ENCODE measurements at places on chromosomes 11 and 22.

- DNase-seq: peak; percentile 82
Observed at GRCh38 chr22:25069758-25070481, 117.4 kb downstream of the KIAA1671 start.

- no peak for DNase-seq
Observed at GRCh38 chr11:134676516-134677287, 264.7 kb upstream of the B3GAT1 start.

GRCh38 chr11:5815534-5815933 lies 6.8 kb downstream of the OR52N2 start:
- no peak for DNase-seq

DNA sequence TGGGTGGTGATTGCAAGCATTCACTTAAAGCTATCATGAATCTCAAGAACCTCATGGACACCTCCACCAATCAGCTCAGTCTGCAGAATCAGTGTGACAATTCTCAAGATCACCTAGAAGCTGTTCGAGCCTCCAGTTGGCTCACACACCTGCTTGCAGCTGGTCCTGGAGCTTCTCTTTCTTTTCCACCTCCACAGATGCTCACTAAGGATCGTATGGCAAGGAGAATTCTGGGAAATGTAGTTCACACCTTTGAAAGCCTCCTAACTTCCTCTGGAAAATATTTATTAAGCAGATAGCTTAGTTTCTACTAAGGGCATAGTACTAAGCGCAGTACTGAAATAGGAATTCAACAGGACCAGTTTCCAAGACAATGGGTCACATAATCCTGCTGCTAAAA lies 26.2 kb downstream of the FSHB start:
- no peak for DNase-seq

DNA sequence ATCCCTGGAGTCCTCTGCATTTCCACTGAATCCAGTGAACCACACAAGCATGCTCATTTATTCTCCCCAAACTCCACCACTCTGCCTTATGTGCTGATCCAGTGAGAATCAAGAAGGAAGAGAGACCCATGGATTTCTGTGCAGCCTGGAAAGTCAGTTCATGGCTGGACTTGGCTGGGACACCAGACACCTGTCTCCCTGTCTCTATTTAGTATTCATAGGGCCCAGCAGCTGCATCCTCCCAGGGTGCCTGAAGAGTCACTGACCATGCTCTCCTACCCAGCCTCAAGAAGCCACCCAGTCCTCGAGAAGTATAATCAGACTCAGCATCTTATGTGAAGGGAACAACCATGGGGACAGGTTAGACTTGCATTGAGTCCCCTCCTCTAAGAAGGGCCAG lies 83.2 kb downstream of the ZNF280B start:
- DNase-seq: no peak

GRCh38 chr11:7154881-7155361 lies 66.1 kb downstream of the RBMXL2 start:
- DNase-seq: peak; percentile 36

DNA sequence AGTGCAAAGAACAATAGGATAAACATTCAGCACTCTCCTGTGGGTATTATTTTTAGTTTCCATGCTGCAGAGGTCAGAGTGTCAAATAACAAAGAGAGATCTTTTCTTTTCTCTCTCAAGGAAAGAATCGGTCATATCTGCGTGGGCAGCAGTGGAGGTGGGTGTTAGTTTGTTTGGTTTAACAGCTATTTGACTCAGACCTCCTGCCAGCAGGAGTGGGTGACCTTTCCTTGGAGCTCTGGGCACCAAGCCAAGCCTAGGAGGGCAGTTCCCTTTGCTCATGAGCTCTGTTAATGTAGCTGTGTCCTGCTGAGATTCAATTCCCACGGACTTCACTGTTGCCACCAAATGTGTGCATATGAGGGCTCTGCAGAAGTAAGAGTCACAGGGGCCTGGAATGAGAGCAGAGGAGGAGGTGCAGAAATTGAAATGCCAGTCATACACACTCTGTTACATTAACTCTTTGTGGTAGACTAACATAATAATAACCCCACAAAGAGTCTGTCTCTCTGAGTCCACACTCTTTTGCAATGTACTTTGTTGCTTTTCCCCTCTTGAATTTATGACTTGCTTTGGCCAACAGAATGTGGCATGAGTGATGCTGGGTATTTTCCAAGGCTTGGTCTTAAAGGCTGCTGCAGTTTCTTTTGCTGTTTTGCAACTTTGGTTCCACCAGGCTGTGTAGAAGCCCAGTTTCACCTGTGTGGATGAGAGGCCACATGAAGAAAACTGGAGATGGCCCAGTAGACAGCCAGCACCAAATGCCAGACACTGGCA lies 76.0 kb upstream of the GRK3 start:
- peak; percentile 14 for DNase-seq

GRCh38 chr11:101436511-101437142 lies 147.2 kb downstream of the TRPC6 start:
- DNase-seq: peak; percentile 23

DNA sequence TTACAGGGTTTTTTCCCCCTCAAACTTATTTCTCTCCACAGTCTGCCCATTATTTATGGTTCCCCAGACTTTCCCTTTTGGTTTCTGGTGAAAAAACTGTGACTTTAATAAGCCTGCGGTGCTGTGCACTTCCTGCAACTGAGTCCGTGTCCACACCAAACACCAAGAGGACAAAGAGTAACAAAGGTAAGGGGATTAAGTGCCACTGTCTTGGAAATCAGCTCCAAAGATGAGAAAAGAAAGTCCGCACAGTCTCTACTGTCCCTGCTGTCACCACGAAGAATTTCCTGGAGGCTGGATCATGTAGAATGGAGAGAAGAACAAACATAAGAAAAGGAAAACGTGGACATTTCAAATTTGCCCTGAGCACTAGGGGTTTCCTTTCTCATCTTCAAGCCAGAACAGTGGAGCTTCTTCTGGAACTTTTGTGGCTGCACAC lies 17.9 kb upstream of the PRAME start:
- DNase-seq: no peak

DNA sequence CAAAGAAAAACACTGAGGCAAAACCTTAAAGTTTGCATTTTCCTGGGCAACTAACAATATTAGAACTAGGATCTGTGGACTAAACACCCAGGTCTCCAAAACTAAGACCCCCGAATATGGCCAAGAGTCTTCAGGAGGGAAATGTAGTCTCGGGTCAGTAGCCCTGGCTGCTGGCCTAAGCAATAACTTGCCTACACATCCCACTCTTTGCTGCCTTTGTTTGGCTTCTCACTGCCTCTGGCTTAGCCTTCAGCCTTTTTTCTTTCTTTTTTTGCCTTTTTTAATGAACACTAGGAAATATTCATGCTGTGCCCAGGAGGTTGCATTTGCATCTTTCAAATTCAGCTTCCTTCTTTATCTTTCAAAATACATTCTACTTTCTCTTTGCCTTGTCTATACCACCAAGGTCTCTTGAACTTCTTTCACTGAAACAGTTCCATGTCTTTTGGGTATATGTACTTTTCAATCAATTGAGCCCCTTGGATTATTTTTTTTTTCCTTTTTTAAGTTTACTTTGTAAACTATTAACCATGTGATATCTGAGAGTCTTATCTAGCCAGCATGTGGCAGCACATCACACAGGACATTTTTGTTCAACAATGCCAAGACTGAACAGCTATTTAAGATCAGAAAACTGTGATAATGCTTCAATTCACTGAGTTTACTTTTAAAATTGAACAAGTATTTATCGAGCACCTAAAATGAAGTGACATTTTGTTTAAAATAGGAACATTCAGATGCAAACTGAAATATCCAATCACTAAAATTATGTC lies 165.0 kb upstream of the TRPC6 start:
- DNase-seq: no peak

DNA sequence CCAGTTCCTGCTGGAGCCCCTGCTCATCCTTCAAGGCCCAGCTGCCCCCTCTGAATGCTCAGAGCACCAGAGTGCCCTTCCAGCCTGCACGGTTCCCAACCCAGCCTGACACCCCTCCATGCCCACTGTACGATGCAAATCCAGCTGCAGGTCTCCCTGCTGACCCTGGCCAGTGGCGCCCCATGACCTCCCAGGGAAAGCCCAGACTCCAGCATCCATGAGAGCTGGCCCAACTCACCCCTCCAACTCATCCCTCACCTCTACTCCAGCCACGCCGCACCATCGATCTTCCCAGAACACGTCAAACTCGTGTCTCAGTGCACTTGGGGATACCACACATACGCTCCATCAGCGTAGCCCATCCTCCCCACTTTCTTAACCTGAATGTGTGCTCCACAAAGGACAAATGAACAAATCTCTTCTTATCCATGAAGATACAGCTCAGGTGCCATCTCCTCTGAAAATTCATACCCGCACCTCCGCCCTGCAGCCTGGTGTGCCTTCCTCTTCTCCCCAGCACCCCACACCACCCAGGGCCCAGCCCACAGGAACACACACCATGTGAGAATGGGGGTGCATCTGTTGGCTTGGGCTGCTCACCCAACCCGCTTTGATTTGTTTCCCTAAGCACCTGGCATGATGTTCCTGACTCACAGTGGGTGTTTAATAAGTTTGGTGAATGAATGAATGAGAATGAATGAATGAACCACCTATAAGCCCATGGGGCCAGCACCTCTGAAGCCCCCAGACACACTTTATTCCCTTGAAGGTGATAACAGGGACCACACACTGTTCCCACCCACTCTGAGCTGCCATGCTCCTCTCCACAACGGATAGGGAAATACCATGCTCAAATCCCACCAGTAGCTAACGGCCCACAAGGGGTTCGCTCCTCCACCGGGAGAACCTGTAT lies 6.2 kb downstream of the PLA2G6 start:
- DNase-seq: no peak

DNA sequence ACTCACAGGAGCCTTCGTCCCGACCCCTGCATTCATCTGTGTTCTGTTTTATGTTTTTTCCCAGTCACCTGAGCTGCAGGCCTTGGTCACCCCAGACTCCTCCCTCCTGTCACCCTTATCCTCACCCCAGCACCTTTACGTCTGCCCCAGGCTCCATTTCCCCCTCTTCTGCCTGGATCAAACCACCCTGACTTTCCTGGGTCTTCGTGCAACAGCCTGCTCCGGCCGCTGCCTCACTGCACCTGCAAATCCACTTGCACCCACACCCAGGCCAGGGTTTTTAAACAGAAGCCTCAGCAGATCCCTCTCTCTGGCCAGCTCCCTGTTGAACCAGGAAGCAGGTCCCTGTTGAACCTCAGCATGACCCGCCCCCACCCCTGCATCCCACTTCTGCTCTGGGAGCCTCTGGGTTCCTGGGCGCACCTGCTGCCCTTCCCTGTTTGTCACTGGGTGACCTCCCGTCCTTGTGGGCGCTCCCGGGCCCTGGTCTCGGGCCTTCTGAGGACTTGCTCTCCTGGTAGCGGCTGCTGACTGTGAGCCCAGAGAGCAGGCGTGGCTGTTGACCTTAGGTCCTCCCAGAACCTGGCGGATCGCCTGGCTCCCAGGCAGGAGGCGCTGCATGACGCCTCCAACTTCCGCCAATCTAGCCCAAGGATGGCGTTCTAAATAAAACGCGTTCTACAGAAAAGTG lies 12.8 kb downstream of the MAPK8IP2 start:
- DNase-seq: no peak

DNA sequence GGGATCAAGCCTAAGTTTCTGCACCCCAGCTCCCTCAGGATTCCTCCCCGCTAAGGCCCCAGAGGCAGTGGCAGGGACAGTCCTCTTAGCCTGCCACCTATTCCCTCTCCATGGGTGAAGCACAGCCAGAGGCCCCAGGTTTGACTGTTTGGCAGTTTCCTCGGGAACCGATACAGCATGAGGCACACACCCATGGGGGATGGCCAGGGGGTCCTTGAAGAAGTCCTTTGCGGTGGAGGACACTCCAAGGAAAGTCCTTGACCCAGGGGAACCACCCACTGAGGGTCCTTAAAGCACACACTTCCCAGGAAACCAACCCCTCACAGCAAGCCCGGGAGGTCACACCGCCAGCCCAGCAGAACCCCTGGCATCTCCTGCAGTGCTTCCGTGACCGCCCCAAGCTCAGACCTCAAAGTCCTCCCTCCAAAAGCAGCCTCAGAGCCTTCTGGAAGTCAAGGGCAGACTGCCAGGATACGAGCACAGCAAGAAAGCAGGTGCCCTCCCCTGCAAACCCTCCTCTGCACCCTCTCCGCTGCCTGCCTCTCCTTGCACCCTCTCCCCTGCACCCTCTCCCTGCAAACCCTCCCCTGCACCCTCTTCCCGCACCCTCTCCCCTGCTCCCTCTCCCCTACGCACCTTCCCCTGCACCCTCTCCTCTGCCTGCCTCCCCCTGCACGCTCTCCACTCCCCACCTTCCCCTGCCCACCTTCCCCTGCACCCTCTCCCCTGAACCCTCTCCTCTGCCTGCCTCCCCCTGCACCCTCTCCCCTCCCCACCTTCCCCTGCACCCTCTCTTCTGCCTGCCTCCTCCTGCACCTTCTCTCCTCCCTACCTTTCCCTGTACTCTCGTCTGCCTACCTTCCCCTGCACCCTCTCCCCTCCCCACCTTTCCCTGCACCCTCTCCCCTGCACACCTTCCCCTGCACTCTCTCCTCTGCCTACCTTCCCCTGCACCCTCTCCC lies 1.4 kb downstream of the SIGIRR start:
- DNase-seq: no peak

- DNase-seq: no peak
Observed at GRCh38 chr11:75558939-75559843, 2.9 kb upstream of the SERPINH1 start.

Measured in activated CD4-positive, alpha-beta T cell treated with anti-CD3 and anti-CD28 coated beads, Interleukin-10, Interleukin-2, amounts not matched to agents 100 ng/mL and 50 ng/mL, durations not matched to agents 16 hours and 8 hours (primary cell).